ACHN (cell line): ENCODE measurements at places on chromosomes 6 and 20.

DNA sequence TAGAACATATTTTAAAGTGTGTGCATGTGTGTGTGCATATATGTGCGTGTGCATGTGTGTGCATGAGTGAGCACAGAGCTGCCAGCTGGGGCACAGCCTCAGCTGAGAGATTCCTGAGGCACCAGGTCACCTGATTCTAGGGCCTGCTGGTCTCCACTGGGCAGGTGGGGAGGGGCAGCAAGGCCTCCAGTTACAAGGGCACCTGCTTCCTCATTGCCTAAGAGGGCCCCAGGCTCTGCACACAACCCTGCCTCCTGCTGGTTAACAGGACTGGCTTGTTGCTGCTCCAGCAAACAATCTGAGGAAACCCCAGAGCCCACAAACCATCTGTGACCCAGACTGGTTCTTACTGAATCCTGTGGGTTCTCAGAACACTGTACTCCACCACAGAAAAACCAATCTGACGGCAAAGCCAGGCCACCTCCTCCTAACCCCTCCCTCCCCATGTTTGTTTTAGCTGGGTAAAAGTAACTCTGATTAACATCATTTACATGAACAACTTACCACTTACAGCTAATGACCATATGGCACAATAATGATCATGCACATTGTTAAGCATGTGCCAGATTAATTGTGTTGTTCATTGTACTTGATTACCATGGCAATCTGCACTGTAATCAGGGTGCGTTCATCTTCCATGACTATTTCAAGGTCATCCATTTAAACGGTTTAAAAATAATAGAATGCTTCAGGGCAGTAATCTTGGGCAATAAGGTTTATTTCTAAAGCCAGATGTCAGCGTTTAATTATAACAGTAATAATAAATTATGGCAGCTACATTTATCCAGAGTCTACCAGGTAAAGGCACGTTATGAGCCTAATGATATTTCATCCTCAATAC, 23.1 kb upstream of the UBE2J1 start:
- DNase-seq, result peak; percentile 58

DNA sequence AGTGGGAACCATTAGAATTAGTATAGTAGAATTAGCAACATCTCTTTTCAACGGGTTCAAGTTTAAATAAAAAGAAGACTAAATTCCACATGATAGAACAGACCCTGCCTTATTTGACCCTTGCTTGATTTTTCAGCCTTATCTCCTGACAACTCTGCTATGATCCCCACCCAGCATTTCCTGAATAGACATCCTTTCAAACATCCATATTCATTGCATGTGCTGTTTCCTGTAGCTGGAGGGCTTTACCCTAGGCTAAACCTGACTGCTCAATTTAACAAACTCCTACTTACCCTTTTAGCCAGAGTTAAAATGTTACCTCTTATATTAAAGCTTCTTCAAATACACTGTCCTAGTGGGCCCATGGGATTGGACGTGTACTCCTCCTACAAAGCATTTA, 594.8 kb upstream of the ARID1B start:
- no peak for DNase-seq

DNA sequence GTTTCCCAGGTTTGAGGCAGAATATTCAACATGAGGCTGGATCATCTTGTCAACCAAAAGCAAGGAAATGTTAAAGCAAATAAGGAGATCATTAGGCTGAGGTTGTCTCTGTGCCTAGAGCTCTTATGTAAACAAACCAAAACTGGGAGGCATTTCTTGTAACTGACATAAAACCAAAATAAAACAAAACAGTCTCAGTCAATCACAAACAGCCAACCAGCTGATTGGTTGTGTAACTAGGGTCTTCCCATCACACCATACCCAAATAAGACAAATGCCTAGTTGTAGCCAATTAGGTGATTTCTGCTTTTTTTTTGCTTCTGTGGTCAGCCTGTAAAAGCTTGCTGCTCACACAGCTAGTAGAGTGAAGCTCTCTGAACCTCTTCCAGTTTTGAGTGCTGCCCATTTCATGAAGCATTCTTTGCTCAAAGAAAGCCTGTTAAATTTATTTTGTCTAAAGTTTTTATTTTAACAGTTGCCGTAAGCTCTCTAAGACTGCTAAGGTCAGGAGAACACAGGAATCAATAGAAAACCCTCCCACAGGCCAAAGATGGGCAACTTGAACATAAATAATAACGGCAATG, 8.9 kb upstream of the FITM2 start:
- DNase-seq, result no peak

- peak; percentile 74 for DNase-seq
Measured at GRCh38 chr20:25247000-25247517, 826 bp upstream of the PYGB start.

- DNase-seq, result no peak
Measured at GRCh38 chr20:24445510-24446170, 23.8 kb upstream of the SYNDIG1 start.

DNA sequence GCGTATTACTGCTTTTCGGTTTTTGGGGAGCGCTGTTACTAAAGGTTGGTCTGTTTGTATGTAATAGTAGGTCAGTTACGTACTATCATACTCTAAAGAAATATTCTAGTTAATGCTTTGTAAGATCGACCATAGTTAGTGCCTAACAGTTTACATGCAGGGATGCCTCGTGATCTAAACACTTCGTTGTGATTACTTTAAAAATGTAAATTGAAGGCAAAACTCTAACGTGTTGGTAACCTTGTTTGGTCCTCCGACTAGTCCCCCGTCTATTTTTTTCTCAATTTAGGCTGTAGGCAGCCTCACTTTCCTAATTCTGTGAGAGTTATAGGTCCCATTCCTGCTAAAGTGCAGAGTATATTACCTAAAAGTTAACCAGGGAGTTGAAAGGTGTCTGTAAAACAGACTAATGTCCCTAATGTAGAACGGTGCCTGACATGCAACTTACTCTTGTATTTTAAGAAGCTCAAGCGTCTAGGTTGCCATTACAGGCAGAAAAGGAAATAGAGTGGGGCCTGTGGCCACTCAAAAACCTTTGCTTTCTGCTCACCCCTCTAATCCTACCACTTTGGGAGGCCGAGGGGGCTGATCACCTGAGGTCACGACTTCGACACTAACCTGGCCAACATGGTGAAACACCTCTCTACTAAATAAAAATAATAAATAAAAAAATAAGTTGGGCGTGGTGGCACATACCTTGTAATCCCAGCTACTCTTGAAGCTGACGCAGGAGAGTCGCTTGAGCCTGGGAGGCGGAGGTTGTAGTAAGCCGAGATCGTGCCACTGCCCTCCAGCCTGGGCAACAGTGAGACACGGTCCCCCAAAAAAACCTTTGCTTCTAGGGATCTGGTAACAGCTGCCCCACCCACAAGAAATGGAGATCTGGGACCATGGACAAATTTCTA, 37.8 kb downstream of the HFE start:
- no peak for DNase-seq

- no peak for DNase-seq
Measured at GRCh38 chr6:4901386-4902061, 102.3 kb downstream of the RPP40 start.

GRCh38 chr6:152122434-152122833, 315.0 kb downstream of the ESR1 start:
- no peak for DNase-seq

GRCh38 chr6:53795702-53796450, 1.1 kb downstream of the LRRC1 start:
- peak; percentile 28 for DNase-seq

DNA sequence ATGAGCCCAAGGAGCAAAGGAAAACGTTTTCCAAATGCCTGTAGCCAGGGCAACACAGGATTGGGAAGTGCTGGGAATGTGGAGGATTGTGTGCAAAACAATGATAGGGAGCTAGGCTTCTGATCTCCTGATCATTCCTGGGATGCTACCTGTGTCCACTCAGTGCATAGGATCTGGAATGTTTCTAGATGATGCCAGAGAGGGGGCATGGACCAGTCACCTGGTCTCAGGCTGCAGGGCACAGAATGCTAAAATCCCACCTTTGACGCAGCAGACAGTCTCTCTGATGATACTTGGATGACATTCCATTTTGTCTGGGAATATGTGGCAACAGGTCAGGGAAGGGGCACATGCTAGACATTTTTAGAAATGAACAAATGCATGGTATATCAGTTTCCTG, 128.9 kb downstream of the CLIC5 start:
- DNase-seq, result no peak

- DNase-seq, result no peak
Measured at GRCh38 chr6:7004581-7005297, 103.0 kb upstream of the RREB1 start.

GRCh38 chr6:45605971-45606370, 228.2 kb upstream of the SUPT3H start:
- DNase-seq, result no peak

DNA sequence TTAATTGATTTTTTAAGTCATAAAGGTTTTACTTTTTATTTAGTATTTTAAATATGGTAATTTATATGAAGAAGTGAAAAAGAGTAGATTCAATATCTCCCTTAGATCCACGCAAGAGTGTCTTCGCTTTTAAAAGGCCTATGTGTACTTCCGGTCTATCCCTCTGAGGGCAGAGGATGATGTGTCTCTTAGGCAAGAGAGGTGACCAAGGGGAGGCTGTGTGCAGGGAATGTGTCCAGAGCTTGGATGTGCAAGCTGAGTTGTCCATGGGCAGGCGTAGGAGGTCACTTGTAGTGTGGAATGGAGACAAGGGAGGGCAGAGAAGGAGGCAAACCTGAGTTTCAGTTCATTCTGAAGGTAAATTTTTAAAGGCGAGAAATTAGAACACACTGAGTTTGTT, 113.9 kb downstream of the CRYBG1 start:
- no peak for DNase-seq

- peak; percentile 53 for DNase-seq
Measured at GRCh38 chr20:50475681-50476292, 34.4 kb upstream of the PTPN1 start.

GRCh38 chr20:51132279-51132678, 109.4 kb upstream of the KCNG1 start:
- no peak for DNase-seq
